ENCODE measurements at places on chromosomes 5 and 9.
A peak's percentile ranks its signal among the peaks of the same experiment; 100 is the strongest.

- DNase-seq = no peak
These were observed 34.1 kb upstream of the TNFAIP8 start for GRCh38 chr5:119321569-119322311.

- peak; percentile 56 for DNase-seq
These were observed 2.6 kb downstream of the CDK9 start for GRCh38 chr9:127788337-127789011.

- no peak for DNase-seq
These were observed 150.8 kb downstream of the VPS13A start for GRCh38 chr9:77328102-77328501.

DNA sequence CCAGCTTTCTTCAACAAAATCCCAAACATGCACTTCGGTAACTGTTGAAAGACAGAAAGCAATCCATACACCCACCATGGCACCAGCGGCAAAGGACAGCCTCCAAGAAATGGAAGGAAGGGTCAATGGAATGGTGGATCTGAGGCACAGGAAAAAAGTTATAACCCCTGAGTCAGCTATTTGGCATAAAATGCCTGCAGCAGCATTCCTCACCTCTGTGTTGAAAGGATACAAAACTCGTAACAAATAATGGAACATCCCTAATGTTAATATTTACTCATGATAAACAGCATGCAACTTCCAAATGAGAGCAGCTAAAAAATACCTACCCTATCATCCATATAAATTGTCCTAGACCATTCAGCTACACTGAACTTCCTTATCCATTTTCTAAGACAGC is 9.4 kb downstream of the FBXW11 start:
- DNase-seq = no peak

- DNase-seq = no peak
These were observed 307.3 kb downstream of the MLLT3 start for GRCh38 chr9:20314981-20315380.

GRCh38 chr5:14440582-14441431 is 140.8 kb upstream of the OTULINL start:
- no peak for DNase-seq

DNA sequence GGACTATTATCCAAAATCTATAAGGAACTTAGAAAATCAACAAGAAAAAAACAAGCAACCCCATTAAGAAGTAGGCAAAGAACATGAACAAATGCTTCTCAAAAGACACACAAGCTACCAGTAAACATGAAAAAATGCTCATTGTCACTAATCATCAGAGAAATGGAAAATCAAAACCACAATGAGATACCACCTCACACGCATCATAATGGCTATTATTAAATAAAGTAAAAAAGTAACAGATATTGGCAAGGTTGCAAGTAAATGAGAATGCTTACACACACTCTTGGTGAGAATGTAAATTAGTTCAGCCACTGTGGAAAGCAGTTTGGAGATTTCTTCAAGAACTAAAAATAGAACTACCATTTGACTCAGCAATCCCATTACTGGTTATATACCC is 167.0 kb upstream of the DMRTA1 start:
- no peak for DNase-seq

DNA sequence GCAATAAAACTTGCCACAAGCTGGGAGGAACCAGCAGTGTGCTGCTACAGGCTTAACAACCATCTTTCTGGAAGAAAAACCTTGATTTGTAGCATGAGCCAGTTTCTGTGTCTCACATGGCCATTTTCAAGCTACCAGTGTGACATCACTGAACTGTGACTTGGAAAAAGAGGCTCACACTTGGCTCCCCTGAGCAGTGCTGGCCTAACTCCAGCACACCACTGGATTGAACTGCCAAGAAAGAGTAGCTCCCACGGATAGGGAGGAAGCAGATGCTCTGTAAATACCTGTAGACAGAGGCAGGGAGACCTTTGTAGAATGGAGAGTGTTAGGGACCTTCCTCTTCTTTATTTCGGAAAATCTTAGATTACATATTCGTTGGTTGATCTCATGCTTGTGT is 197.9 kb downstream of the SH3GL2 start:
- DNase-seq = no peak

DNA sequence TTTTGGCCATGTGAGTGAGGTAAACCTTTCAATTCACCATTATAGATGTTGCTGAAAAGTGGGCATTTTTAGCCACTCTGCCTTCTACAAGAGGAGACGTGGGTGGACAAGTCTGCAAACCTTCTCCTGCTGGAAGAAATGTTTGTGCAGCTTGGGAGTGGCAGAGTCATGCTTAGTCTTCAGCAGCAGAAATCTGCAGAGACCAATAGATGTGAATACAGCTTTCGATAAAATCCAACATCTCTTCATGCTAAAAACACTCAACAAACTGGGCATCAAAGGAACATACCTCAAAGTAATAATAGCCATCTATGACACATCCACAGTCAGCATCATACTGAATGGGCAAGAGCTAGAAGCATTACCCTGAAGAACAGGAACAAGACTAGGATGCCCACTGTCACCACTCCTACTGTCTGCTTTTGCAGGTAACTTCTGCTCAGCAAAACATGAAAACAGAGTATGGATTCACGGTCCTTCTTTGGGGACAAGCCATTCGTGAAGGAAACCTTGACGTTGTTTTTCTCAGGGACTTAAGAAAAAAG is 91.3 kb downstream of the RALGPS1 start:
- no peak for DNase-seq

GRCh38 chr5:10441992-10442435 is 335 bp downstream of the ROPN1L start:
- DNase-seq = no peak

GRCh38 chr5:21802869-21803490 is 1050.2 kb downstream of the CDH12 start:
- DNase-seq = peak; percentile 2

- DNase-seq = no peak
These were observed 1.0 kb upstream of the TLE1 start for GRCh38 chr9:81690251-81690851.

DNA sequence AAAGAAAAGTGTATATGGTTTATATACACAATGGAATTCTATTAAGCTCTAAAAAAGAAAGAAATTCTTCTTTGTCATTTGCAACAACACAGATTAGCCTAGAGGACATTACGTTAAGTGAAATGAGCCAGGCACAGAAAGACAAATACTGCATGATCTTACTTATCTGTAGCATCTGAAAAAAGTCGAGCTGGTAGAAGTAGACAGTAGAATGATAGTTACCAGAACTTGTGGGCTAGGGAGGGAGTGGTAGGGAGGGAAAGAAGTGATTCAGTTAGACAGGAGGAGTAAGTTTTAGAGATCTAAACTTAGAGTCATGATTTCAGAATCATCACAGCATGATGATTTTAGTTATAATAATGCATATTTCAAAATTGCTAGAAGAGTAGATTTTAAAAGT is 184.6 kb downstream of the TLE4 start:
- no peak for DNase-seq

DNA sequence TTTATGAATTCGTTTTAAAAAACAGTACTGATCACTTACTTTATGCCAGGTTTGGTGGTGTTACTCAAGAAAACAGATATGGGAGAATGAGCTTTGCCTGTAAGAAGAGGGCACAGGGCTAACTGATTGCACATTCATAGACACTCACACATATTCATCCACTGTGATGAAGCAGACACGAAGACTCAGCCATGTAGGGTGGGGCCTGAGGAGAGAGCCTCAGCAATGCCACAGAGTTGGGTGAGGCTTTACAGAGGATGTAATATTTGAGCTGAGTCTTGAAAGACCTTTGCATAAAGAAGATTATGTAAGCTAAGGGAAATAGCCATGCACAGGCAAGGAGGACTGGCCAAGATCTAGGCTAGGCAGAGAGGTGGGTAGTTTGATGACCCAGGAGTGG is 472.8 kb downstream of the PSAT1 start:
- DNase-seq = no peak

- DNase-seq = no peak
These were observed 179.8 kb upstream of the S1PR3 start for GRCh38 chr9:88811511-88811910.

DNA sequence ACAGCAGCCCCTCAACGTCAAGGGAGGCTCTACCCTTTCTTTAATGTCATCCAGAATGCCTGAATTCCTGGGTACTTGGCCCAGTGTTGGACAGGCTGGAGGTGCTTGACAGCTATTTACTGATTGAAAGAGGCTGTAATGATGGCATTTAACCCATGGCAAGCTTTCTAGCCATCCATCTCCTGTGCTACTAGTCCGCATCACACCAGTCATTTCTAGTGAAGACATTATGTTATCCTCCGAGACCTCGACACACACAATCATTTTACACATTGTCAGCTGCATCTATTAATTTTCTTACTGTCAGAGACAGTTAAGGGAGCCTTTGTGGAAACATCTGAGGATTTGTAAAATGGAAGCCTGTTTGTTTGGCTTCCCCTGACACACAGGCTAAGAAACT is 149.3 kb upstream of the FSTL4 start:
- DNase-seq = no peak

DNA sequence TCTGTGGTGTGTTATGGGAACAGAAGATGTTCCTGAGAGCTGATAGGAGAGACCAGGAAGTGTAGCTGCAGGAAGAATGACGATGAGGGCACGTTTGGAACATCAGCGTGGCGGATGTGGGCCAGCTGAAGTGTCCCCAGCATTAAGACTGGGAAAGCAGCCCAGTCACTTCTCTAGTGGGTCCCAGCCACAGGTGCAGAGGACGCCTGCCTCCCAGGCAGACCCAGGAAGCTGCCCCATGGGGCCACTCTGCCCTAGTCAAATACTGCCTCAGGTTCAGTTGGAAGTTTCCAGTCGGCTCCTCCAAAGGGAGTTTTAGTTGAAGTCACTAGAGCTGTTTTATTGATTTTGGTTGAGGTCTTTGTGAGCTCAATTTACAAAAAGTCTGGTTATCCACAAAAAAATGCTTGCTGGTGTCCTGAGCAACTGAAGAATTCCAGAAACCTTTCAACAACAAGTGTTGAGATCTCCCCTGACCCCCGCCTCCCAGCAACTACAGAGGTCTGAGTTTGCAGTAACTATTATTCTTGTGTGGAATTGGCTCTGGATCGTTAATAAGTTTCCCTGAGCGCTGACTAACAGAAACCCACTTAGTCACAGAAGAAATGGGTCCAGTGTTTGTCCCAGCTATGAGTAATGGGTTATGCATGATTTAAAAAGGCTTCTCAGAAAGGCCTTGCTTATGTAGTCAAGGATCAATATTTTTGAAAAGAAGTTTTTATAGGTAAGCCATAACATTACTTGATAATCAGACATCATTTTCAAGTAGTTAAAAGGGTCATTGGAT is 294.1 kb downstream of the FANCC start:
- DNase-seq = no peak

DNA sequence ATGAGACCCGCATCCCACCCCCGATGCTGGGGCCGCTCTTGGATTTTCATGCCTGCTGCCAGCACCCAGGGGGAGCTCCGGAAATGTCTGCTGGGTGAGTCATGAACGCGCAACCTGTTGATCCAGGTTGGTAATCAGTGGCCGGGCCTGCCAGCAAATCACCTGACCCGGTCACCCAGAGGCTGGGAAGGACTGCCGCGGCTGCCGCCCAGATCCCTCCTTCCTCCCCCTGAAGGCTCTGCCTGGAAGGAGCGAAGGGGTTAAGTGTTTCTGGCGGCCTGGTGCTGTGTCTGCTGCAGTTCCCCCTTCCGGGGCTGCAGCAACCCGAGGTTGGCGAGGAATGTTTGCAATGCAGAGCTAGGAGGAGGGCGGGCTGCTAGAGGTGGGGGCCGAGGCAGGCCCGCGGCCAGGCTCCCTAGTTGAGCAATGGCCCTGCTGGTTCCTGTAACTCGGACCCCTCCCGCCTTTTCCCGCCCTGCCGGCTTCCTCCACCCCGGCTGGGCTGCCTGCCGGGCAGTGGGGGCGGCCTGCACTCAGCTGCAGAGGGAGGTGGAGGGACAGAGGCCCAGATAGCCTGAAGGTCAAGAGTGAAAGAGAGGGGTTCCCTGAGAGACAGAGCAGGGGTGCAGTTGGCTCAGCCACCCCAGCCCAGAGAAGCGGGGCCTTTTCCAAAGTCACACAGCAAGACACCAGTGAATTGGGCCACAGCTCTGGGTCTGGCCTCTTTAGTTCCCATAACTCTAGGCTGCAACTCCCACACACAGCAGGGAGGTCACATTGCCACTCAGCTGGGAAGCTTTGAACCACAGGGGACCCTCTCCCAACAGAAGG is 156.3 kb upstream of the IER5L start:
- no peak for DNase-seq

DNA sequence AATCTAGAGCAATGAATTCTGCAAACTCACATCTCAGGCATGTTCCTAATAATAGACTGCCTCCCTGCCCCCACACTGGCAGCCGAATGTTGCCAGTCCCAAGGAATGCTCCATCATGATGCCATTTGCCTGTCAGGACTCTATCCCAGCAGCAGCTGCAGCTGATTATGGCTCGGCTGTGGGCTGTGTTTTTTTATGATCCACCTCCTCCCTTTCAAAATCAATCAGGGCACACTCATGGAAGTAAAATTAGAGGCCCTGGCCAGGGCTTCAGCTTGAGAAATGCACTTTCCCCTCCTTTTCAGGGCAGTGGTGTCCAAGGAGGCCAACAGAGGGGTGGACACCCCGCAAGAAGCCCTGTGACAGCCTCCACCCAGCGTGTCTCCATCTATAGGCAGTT is 176.7 kb upstream of the S1PR3 start:
- DNase-seq = no peak

DNA sequence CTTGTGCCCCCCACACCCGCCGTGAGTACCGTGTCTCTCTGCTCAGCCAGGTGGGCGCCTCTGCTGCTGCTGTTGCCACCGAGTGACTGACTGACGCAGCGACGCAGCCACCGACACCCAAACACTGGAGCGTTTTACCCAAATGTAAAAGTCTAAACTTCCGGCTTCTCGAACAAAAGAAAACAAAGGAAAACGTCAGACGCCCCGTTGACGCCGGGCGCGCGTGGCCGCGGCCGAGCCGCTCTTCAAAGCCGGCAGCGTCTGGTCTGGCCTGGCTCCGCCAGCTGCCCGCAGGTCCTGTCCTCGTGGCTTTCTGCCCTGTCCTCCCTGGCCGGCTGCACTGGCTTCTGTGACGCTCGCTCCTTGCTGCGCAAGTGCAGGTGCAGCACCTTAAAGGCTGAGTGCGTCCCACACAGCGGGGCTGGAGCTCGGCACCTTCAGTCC is 41.4 kb upstream of the CLPTM1L start:
- DNase-seq = peak; percentile 64

GRCh38 chr9:36063804-36064447 is 27.2 kb downstream of the RECK start:
- no peak for DNase-seq

DNA sequence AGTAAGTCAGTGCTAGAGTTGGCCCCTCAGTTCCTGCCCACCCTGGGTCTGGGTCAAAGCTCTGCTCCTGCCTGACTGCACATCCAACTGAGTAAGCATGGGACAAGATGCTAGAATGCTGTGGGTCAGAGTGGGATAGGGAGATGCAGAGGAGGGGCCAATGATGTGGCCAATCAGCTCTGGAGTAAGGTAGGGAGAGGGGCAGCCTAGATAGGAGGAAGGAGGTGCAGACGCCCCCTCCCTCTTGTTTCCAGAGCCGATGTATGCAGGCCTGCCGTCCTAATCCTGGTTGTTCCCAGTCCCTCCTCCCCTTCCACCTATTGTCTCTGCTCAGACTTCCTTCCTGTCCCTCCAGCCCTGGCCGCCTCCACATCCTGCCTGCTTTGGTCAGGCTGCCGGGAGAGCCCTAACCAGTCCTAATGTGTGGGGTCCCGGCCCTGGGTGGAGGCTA is 1.3 kb downstream of the ARAP3 start:
- no peak for DNase-seq

GRCh38 chr9:101707721-101708120 is 30.7 kb downstream of the GRIN3A start:
- no peak for DNase-seq

Measured in T-helper 2 cell (primary cell).